ENCODE measurements at places on chromosomes 11 and 22.

DNA sequence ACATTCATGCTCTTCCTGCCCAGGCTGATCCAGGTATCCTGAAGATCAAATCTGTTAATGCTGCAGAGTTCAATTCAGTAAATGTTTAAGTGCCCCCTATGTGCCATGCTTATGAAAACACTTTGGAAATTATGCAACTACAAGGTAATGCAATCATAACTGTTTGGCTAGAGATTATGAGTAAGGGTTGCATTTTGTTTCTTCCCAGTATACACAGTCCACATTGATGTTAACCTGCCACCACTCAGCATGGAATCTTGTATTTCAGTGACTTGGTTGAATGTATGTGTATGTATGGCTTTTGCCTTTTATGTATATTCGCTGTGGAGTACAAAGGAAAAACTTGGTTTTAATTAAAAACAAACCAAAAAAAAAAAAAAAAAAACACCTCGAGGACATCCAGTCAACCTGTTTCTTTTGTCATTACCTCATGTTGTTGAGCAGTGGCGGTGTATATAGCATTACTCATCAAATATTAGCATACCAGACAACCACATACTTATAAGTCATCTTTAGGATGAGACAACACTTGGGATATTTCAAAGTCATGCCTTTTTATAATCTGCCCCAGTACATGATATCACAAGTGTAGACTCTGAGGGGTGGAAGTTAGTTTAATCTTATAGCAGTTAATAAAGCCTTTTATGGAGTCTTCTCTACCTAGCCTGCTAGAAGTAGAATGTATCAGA, 86.1 kb upstream of the HORMAD2 start:
- no peak for DNase-seq

GRCh38 chr11:14137284-14137683, 174.8 kb downstream of the SPON1 start:
- DNase-seq = no peak

GRCh38 chr22:25137577-25138525, 61.8 kb upstream of the CRYBB3 start:
- DNase-seq = no peak

GRCh38 chr11:27031754-27032153, 8.9 kb upstream of the BBOX1 start:
- no peak for DNase-seq

DNA sequence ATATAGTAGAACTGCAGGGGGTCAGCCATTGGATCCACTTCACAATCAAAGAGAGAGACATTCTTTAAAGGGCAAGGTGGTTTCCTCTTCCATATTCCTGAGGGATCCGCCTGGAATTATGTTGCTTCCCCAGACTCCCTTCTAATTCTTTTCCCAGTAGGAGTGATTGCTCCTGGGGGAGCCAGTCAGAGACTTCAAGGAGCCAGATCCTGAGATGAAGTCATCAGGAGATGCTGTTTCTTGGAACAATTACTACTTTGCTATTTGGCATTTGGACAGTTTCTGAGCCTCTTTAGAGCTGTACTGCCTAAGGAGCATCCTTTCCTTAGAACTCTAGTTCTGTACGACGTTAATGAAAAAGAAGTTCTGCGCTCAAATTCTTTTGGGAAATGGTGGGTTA, 1.9 kb upstream of the OR9Q2 start:
- DNase-seq = no peak

- DNase-seq = no peak
Measured at GRCh38 chr22:17774206-17774925, at the start of gene BID. BID (minus strand) TSS chr22:17774469; CDS start chr22:17750116, 24,353 bp downstream.

- no peak for DNase-seq
Measured at GRCh38 chr11:30322191-30322590, 713 bp upstream of the ARL14EP start.

- no peak for DNase-seq
Measured at GRCh38 chr11:18727479-18728236, 1.7 kb upstream of the IGSF22 start.

GRCh38 chr22:48649031-48649430, 1178.6 kb downstream of the BRD1 start:
- DNase-seq = no peak

DNA sequence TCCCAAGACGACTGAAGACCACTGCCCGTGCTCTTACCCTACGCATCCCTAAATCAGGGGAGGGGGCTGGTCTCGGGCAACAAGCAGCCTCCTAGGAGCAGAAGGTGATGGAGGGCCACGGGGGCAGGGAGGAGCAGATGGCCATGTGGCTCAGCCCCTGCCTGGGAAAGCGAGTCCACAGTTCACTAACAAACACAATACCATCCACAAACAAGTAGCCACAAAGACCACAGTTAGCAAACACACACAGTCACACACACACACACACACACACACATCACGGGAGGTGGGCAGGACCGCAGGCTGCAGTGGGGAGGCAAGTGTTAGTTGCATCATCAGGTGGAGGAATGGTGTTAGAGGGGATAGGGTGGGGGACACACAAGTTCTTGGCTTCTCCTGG, 13.2 kb upstream of the FXYD2 start:
- DNase-seq = no peak

DNA sequence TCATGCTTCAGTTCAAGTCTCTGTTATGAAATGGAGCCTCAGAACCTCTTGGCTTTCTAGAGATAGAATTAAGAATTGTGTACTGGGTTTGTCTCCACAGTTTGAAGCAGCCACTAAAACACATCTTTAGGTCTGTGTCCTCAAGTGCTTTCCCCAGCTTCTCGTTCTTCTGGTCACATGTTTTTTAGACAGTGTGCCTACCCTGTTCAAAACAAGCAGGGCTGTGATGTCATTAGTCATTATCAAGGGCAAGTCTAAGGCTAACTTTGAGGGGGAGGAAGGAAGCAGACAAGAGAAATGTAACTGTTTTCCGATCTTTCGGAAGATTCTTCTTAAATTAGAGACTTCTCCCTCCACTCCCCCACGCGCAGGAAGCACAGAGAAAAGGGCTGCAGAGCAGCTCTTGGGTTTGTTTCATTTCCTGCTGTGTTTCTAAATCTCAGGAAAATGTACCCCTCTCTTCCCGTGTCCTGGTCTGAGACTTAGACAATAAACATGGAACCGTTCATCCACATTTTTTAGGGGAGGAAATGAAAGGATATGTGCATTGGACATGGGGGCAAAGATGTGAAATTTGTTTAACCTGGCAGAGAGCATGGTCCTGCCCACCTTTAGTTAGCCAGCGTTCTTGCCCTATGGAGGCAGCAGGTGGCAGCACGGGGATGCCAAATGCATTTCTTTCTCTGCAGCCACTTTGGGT, 3.1 kb downstream of the AKIP1 start:
- DNase-seq = no peak

DNA sequence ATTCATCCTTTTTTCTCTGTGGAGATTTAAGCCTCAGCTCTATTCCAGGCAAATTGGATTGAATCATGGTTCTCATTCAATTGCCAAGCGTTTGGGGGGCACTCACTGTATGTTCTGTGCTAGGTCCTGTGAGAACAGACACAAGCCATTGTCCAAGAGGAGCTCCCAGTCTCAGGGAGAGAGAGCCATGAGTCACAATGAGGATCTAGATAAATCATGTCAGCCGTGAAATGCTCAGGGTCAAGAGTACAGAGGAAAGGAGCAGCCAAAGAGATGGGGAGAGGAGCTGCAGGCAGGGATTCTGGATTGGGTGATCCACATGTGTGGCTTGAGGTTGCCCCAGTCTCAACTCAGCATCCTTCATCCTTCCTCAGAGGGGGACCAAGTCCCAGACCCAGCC, 93.6 kb downstream of the FEZ1 start:
- no peak for DNase-seq

DNA sequence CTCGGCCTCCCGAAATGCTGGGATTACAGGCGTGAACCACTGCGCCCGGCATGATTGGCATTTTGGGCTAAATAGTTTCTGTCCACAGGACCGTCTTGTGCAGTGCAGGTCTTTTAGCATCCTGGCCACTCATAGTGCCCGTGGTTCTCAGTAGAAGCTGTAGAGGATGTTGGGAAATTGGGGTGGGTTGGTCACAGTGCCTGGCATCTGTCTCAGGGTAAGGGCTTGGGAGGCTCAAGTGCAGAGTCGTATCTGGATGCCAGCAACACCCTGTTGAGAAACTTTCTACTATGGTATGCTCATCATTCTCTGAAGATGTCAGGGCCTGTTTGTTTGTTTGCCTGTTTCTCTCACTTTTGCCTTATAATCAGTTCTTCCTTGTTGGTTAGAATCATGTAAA, 21.9 kb downstream of the UBE2L3 start:
- no peak for DNase-seq

- DNase-seq = no peak
Measured at GRCh38 chr11:86150847-86151173, 81.9 kb upstream of the PICALM start.

GRCh38 chr11:31645747-31646146, 136.2 kb downstream of the ELP4 start:
- DNase-seq = no peak

- no peak for DNase-seq
Measured at GRCh38 chr22:45225732-45226502, 14.8 kb downstream of the KIAA0930 start.

DNA sequence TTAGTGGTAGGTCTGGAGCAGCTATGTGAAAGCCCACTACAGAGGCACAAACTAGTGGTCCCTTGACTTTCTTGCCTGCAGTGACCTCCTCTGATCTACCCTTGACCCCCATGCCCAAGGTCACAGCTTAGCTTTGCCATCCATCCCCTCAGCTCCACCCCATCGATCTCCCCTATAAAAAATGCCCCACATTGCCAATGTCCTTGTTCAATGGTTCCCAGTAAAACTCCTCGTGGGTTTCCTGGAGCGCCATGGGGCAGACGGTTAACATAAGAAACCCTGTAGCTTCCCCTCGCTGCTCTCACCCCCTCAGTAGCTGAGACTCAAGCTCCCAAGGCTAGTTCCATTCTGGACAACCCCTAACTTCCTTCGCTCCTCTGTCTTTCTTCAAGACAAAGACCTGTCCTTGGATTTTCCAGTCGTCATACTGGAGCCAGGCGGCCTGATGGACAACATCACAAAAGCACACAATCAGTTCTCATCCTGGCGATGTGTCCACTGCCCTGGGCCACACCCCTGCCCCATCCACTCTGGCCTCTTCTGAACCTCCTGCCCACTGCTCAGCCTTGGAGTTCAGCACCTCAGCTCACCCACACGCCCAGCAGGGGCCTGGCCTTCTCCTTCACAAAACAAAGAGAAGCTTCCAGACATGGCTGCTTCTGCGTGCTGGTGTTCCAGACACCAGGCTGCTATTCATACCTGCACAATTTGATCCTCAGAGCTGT, 1429.3 kb downstream of the BRD1 start:
- no peak for DNase-seq

GRCh38 chr11:59960502-59961381, 3.1 kb upstream of the OOSP4A start:
- no peak for DNase-seq

DNA sequence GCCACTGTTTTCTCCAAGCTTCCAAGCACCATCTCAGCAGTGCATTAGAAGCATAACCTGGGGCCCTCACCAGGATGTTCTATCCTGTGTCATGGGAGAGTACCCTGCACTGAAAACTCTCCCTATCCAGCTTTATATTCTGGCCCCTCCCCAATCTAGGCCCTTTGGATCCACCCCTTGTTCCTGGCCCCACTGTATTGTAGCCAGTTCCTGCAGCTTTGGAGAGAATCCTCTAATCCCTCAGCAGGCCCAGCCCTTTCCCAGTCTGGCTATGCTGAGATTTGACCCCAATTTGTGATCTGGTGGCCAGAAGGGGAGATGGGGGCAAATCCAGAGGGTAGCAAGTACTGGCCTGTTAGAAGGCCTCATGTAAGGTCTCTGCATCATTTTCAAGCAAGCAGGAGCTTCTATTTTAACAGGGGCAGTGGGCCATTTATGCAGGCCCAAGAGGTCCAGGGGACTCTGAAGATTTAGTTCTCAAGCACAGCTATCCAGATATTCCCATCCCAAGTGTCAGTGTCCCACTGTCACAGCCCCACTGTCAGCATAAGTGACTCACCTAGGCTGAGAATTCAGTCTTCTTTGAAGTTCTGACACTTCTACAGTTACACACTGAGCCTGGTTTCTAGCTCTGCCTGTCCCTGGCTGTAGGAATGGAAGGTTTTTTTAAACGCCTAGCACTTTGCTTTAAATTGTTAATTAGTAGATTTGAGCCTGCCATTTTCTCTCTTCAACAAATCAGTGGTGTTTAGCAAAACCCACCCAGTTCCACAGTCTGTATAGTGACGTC, 589.5 kb upstream of the CADM1 start:
- no peak for DNase-seq

- no peak for DNase-seq
Measured at GRCh38 chr11:27211370-27212127, 151.5 kb downstream of the CCDC34 start.

DNA sequence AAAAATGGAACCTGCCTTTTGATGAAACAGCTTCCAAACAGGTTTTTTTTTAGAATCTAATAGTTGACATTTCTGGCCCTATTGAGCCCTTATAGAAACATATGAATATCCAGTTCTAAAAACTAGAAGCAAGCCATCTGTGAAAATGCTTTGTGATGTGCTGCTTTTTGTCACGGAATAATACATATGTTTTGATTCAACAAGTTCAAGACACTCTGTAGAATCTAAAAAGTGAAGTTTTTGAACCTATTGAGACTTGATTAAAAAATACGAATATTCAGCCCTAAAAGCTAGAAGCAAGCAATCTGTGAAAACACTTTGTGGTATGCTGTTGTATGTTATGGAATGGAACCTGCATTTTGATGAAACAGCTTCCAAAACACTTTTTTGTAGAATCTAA, 106.7 kb upstream of the VPREB1 start:
- no peak for DNase-seq

DNA sequence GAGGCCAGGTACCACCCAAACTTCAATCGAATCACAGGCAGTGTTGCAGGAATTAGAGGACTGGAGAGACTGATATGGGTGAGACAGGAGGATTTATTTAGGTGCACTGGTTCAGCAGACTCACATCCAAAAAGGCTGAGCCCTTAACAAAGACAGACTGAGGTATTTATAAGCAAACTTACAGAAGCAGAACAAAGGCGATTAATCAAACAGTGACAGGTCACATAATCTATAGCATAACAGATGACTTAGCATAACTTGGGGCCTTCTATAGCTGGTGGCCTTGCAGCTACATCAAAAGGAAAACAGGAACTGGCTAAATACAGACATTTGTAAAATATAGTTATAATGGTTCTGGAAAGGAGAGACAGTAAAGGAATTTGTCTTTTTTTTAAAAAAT, 2.1 kb downstream of the APOBEC3B start:
- no peak for DNase-seq

- DNase-seq = no peak
Measured at GRCh38 chr11:22989371-22989770, 129.1 kb upstream of the CCDC179 start.

Measured in stimulated activated CD4-positive, alpha-beta T cell treated with anti-CD3 and anti-CD28 coated beads, Interleukin-1b, Interleukin-23, amount 100 ng/mL, for 1 hour (primary cell).